ENCODE measurements at places on chromosomes 6 and 20. TPM values are rescaled to one million over a fixed set of nuclear protein-coding genes. Genes with fewer than 3 reads are reported as not detected.

DNA sequence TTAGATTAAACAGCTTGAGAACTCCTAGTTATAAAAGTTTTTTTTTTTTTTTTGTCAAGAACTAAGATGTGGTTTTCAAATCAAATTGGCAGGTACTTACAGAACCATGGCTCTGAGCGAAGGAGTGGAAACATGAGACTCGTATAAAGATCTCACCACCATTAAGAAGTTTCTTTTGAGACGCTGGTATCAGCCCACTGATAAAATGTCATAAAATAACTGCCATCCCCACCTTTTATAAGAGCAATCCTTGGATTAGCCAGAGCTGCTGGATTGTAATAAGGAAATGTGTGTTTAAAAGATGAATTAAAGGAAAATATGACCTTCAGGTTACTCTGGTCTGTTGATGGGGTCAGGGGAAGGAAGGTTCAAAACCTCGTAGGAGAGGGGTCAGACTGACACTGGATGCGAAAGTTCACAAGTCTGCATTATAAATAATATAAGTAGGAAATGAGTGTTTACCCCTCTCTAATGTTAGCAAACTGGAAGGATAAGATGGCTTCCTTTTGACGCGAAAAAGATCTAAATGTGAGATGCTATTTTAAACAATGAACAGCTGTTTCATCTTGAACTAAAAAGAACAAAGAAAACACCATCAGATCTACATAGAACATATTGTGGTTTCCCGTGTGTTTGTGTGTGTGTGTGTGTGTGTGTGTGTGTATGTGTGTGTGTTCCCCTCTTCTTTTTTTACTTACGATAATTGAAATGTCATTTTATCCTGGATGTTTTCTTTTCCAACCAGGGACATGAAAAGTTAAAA, 386.8 kb upstream of the JAG1 start:
- no peaks in the 10 kb centered on the region for H3K36me3 ChIP-seq
- DNase-seq, result no peak
- H3K4me1 ChIP-seq, result no peaks in the 10 kb centered on the region
- H3K27ac ChIP-seq, result no peak overlapping the region
- no peak overlapping the region for H3K4me3 ChIP-seq

SMOC2 gene
- total RNA-seq, result 17.4 TPM

PPP1R3G gene
- total RNA-seq, result 0.79 TPM

GRCh38 chr6:108083349-108083748, 8.8 kb upstream of the OSTM1 start:
- H3K27me3 ChIP-seq, result no peaks in the 10 kb centered on the region
- no peak overlapping the region for H3K27ac ChIP-seq
- H3K36me3 ChIP-seq, result no peaks in the 10 kb centered on the region

DNA sequence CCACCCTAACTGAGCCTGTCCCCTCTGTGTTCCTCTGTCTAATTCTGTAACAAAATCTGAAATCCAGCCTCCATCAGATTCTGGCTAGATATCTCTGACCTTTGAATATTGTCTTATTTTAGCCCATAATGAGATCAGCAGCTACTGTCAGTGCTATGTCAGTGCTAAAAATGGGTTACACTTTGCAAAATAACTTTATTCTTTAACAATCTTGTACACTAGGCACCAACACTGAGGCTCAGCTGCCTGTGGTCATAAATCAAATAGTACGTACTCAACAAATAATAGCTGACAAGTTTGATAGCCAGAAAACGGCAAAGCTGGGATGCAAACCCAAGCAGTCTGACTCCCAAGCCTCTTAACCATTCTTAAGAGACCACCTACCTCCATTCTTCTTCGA, 22.1 kb downstream of the TTPAL start:
- peaks cover 97% of the 10 kb centered on the region for H3K36me3 ChIP-seq
- peak overlapping the region; percentile 78 for H3K27ac ChIP-seq
- H3K4me3 ChIP-seq, result no peak overlapping the region
- peaks cover 20% of the 10 kb centered on the region for H3K4me1 ChIP-seq
- H3K27me3 ChIP-seq, result no peaks in the 10 kb centered on the region
- DNase-seq, result no peak

GRCh38 chr6:70985156-70985555, 28.3 kb upstream of the B3GAT2 start:
- H3K27ac ChIP-seq, result no peak overlapping the region
- H3K27me3 ChIP-seq, result no peaks in the 10 kb centered on the region
- no peak overlapping the region for H3K4me3 ChIP-seq
- no peaks in the 10 kb centered on the region for H3K36me3 ChIP-seq

DNA sequence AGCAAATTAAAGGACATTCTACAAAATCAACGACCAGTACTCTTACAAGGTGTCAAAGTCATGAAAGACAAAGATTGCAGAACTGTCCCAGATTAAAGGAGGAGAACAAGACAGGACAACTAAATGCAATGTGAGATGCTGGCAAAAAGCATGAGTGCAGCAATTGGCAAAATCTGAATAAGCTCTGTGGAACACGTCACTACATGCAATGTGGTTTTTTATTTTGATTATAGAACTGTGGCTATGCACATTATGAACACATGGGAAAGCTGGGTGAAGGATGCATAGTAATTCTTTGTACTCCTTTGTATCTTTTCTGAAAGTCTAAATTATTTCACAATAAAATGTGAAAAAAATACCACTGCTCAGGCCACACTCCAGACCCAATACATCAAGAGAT, 509.4 kb downstream of the KIF16B start:
- no peak overlapping the region for H3K4me3 ChIP-seq
- peaks cover 15% of the 10 kb centered on the region for H3K4me1 ChIP-seq
- no peak for DNase-seq
- no peaks in the 10 kb centered on the region for H3K27me3 ChIP-seq
- no peaks in the 10 kb centered on the region for H3K36me3 ChIP-seq

HLA-G gene
- total RNA-seq, result 1.1 TPM

GRCh38 chr20:32585011-32585585, at the start of gene NOL4L:
TSS of gene NOL4L (minus strand) at chr20:32585333. CDS start at chr20:32584890, 443 bp downstream.
- DNase-seq, result no peak
- peaks cover 29% of the 10 kb centered on the region for H3K4me1 ChIP-seq
- H3K36me3 ChIP-seq, result no peaks in the 10 kb centered on the region
- H3K4me3 ChIP-seq, result peak within 1 kb of the TSS; percentile 58
- peaks cover 58% of the 10 kb centered on the region for H3K27me3 ChIP-seq
- no peak within 1 kb of the TSS for H3K27ac ChIP-seq

DNA sequence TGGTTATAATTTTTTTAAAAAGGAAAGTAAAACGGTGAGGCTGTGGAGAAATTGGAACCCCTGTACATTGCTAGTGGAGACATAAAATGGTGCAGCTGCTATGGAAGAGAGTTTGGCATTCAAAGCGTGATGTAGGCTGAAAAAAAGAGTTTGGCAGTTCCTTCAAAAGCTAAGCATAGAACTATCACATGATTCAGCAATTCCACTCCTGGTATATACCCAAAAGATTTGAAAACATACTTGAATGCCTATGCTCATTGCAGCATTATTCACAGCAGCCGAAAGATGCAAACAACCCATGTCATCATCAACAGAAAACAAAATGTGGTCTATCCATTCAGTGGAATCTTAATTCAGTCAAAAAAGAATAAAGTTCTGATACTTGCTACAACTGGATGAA, 4.5 kb upstream of the SGK2 start:
- H3K36me3 ChIP-seq, result no peaks in the 10 kb centered on the region
- H3K27me3 ChIP-seq, result no peaks in the 10 kb centered on the region
- no peak overlapping the region for H3K4me3 ChIP-seq
- no peak overlapping the region for H3K27ac ChIP-seq
- H3K4me1 ChIP-seq, result no peaks in the 10 kb centered on the region
- no peak for DNase-seq

MARCKS gene
- 57.1 TPM for total RNA-seq

DNA sequence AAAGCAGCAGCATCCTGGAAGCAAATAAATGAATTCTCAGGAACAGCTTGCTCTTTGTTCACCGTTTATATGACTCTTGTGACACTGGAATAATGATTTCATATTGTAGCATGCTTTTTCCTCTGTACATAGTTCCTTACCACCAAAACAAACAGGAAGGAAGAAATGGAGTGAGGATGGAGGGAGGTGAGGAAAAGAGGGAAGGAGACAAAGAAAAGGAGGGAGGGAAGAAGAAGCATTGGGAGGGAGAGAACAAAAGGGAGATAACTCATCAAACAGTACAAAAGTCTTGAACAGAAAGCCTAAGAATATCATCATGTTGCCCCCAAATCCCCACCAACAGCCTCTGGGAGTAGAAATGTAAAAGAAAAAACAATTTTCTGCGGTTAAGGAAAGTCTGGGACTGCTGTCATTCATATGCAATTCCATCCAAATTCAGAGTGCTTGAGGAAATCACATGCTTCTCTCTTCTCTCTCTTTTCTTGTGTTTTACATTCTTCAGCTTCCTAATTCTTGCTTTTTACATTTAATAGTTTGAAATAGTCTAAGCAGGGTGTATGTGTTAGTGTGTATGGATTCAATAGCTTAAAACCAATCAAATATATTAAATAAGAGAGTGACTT, 81.5 kb downstream of the EPHA7 start:
- no peak overlapping the region for H3K27ac ChIP-seq
- no peaks in the 10 kb centered on the region for H3K4me1 ChIP-seq
- no peak for DNase-seq
- H3K36me3 ChIP-seq, result no peaks in the 10 kb centered on the region

GRCh38 chr6:134723081-134723871, 226.6 kb downstream of the ALDH8A1 start:
- peak overlapping the region; percentile 46 for H3K27ac ChIP-seq
- peaks cover 50% of the 10 kb centered on the region for H3K4me1 ChIP-seq
- no peaks in the 10 kb centered on the region for H3K27me3 ChIP-seq
- H3K4me3 ChIP-seq, result no peak overlapping the region

GRCh38 chr6:77837034-77837784, 184.4 kb downstream of the MEI4 start:
- H3K4me1 ChIP-seq, result no peaks in the 10 kb centered on the region
- no peak overlapping the region for H3K4me3 ChIP-seq
- DNase-seq, result no peak
- H3K36me3 ChIP-seq, result no peaks in the 10 kb centered on the region
- no peak overlapping the region for H3K27ac ChIP-seq

DNA sequence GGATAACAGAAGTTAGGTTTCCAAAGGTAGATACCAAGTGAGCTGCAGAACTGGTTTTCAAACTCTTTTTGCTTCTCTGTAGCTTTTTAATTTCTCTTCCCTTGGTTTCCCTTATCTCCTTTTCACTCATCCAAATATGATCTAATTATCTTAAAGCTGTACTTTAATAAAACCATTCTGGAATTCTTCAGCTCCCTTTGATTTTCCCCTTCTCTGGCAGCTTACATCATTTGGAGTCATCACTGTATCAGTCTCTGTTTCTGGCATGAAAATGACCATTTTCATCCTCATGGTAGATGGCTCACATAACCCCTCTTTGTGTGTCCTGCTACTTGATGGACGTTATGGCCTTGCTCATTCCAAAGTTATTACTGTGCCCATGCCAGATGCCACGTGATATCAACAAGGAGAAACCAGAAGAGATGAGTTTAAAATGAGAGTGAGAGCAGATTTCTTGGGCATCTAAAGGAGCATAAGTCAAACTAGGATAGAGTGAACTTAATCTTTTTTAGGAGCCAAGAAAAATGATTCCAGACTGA, 620.2 kb downstream of the QKI start:
- no peaks in the 10 kb centered on the region for H3K36me3 ChIP-seq
- H3K4me1 ChIP-seq, result no peaks in the 10 kb centered on the region
- H3K27me3 ChIP-seq, result no peaks in the 10 kb centered on the region
- no peak for DNase-seq
- H3K27ac ChIP-seq, result no peak overlapping the region

GPR6 gene
- not detected for total RNA-seq
